ENCODE measurements at places on chromosomes 5 and 9.

GRCh38 chr9:26321935-26322334, 570.7 kb downstream of the CAAP1 start:
- DNase-seq, result no peak

GRCh38 chr9:38234479-38235170, 157.9 kb upstream of the ALDH1B1 start:
- DNase-seq, result no peak

DNA sequence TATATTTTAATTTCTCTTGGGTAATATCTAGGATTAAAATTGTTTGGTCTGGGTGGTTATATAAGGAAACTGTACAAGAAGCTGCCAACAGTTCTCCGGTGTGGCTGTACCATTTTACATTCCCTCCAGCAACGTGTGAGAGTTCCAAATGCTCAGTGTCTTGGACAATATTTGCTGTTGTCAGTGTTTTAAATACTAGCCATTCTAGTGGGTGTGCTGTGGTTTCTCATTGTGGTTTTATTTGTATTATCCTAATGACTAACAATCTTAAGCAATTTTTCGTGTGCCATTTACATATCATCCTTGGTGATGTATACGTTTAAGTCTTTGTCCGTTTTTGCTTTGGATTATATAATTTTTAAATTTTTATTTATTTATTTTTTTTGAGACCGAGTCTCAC, 34.0 kb downstream of the TNFSF15 start:
- DNase-seq, result no peak

GRCh38 chr5:148794275-148794674, 32.1 kb upstream of the ADRB2 start:
- no peak for DNase-seq

DNA sequence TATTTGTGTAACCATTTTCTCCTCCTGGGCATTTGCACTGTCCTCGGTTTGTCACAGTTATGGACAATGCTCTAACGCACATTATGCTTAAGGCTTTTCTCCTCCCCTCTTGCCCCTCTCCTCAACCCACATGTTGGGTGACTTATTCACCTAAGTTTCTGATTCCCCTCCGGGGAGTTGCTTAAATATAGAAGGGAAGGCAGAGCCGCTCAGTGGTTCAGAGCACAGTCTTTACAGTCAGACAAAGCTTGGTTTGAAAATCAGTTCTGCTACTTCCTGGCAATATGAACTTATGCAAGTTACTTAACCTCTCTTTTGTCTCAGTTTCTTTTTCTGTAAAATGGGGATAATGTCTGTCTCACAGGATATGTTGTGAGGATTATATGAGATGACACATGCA, 41.2 kb upstream of the SPRY4 start:
- DNase-seq, result no peak

DNA sequence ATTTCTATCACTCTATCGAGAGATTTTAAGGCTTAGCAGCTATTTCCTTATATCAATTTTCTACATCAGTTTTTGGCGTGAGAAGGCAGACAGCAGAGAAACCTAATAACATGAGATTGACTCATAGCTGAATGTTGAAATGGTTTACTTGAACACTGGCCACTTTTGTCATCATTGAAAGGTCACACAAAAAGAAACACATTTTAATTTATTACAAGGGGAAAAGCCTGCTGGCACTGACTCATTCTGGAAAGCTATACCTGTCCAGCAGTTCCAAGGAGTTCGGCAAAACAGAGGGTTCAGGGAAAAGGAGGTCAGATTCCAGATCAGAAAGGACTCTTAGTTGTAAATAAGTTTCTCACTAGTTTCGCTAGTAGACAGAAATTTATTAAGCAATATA, 566.4 kb downstream of the DNAH5 start:
- no peak for DNase-seq

DNA sequence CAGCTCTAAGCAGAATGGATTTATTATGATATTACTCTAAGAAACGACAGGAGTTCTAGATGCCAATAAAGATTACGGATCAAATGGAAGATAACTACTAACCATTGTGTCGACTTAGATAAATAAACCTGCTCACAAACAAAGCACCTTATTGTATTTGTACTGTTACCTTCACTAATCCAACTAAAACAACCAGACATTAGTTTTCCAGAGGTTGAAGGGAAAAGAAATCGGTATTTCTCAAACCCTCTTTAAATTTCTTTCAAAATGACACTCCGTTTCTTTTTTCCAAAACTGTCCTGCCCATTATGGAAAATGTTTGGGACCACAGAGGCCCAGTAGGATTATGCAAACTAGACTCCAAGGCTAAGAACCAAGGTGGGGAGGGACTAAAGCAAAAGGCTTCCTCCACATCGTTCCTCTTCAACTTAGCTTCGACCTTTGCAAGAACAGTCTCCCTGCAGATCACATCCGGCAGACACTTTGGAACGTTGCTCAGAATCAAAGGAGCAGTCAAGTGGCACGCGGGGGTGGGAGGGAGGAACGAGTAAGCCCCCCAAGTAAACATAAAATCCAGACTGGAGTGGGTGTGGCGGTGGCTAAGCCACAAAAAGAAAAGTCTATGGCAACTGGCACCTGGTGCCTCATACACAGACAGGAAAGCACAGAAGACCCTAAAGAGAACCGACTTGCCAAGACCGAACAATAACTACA, 2.7 kb downstream of the MLLT3 start:
- DNase-seq, result no peak

- peak; percentile 74 for DNase-seq
Observed at GRCh38 chr5:124649491-124650146, 96.8 kb downstream of the ZNF608 start.

- DNase-seq, result no peak
Observed at GRCh38 chr9:94057918-94058317, 26.3 kb upstream of the PTPDC1 start.

DNA sequence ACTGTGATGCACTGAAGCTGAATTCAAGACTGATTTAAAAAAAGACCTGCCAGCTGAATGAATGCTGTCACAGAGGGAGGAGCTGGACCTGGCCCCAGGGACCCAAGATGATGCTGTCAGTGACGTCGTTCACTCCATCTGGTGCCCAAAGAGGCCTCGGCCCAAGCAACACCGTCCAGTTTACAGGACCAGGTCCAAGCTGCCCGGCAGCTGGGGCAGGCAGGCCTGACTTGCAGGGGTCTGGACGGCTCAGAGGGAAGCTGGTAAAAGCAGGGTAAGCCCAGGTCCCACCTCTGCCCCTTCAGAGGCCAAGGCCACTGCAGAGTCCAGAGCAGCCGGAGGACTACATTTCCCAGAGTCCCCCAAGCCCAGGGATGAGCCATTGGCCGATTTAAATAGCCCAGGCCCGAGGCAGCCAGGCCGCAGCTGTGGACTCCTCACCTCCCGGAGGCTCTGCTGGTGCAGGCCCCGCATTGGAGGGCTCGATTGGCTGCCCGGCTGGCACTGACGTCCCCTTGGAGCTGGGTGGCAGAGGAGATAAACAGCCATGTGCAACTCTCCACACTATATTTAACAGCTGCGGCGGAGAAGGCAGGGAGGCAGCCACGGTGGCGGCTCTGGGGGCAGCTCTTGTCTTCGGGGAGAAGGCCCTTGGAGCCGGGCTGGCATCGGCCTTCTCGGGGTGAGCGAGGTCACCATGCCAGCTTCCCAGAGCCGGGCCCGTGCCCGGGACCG, at the start of gene PLPP7:
Gene PLPP7, plus strand, starts transcription at position 423 of the 735 bp plus-strand sequence. Its CDS starts 275 bp downstream, at position 698.
- no peak for DNase-seq

GRCh38 chr9:124046189-124046588, 34.6 kb downstream of the LHX2 start:
- no peak for DNase-seq

- no peak for DNase-seq
Observed at GRCh38 chr5:116527582-116527981, 47.0 kb downstream of the SEMA6A start.

- DNase-seq, result no peak
Observed at GRCh38 chr9:114230068-114230467, 74.7 kb downstream of the COL27A1 start.

GRCh38 chr9:6829027-6829426, 71.3 kb downstream of the KDM4C start:
- DNase-seq, result no peak

- no peak for DNase-seq
Observed at GRCh38 chr5:174183701-174184100, 138.2 kb downstream of the NSG2 start.

DNA sequence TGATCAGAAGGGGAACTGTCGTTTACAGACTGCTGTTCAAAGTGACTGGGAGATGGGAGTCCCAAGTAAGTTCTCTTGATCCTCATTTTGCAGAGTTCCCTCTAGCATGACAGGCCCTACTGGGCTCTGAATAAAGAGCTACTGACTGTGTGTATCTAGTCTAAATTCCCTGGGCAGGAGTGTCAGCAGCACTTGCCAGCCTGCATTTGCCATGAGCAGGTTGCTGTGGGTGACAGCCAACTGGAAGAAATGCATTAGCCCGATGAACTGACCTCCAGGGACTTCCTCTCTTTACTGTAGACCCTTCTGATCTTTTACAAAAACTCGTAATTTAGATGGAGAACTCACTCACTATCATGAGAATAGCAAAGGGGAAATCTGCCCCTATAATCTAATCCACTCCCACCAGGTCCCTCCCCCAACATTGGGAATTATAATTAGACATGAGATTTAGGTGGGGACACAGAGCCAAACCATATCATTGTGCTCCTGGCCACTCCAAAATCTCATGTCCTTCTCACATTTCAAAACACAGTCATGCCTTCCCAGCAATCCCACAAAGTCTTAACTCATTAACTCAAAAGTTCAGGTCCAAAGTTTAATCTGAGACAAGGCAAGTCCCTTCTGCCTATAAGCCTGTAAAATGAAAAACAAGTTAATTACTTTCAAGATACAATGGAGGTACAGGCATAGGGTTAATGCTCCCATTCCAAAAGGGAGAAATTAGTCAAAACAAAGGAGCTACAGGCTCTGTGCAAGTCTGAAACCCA, 78.9 kb upstream of the CXCL14 start:
- DNase-seq, result no peak

DNA sequence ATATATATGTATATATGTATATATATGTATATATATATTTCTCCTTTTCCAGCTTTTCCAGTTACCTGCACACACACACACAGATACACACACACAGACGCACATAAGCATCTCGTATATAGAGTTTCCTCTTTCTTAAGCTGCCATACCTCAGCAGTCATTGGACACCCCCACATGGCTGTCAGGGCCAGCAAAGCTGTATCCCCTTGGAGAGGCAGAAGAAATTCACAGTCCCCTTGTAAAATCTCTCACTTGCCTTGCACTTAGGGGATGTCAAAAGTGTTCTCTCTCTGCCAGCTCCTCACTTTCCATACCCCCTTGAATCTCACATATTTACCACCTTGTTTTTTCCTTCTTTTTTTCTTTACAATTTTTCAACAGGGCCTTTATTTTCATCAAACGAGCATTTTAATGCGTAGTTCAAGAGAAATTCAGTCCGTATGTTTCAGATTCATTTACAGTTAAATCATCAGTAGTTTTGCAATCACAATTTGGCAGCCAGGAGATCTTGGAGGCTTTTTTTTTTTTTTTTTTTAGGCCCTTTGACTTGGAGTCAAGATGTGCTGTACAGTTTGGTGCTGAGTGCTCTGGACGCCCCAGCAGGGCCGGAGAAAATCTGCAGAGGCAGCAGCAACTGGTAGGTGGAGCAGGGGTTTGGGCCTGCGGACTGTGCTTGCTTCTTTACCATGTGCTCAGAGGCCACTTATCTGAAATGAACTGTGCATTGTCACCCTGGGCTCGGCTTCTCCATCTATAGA, 244.9 kb upstream of the KLF4 start:
- no peak for DNase-seq

- peak; percentile 32 for DNase-seq
Observed at GRCh38 chr9:124477648-124478285, 27.5 kb downstream of the ADGRD2 start.

DNA sequence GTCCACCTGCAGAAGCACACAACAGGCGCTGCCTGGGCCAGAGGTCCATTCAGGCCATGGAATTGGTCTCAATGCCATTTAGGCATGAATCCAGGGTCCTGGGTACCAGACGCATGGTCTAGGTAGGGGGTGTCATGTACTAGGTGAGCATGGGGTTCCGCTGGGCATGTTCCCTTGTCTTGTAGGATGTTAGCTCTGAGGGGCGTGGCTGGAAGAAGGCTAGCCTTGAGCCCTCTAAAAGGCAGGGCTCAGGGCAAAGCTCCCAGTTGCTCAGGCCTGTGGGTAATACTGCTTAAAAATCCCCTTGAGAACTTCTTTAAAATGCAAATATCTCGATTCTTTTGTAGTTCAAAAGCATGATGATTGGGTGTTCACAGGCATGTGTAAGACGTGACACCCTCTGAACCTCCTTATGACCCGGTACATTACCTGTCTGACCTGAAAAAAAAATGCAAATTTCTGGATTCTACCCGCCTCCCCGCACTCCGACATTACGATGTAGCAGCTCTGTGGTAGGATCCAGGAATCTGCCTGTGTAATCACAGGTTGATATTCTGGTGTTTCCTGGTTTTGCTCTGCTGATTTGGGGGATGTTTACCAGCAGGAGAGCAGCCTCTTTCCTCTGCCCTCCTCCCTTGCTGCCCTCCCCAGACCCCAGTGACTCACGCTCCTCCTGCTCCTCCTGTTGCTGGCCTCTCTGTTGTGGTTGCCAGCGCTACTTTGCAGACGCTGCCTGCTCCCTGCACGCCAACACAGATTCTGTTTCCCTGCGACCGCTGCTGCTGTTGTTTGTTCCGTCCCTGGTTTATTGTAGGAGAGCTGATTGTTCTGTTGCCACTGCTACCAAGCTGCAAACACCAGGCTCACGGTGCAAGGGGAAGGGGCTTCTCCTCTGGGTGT, 5.7 kb downstream of the TMC1 start:
- no peak for DNase-seq

DNA sequence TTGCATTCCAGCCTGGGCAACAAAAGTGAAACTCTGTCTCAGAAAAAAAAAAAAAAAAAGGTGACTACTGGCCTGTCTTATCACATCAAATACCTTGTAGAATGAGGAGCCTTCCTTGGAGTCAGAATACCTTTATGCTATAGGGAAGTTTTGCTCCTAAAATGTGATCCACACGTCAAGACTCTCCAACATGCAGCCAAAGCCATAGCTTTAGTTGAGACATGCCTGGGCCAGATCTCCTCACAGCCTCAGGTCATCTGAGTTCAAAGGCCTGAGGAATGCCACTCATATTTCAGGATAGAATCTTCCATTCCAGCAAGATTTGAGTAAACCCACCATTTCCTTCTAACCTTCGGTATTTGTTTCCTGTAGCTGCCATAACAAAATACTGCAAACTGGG, 13.7 kb upstream of the SOWAHA start:
- no peak for DNase-seq

DNA sequence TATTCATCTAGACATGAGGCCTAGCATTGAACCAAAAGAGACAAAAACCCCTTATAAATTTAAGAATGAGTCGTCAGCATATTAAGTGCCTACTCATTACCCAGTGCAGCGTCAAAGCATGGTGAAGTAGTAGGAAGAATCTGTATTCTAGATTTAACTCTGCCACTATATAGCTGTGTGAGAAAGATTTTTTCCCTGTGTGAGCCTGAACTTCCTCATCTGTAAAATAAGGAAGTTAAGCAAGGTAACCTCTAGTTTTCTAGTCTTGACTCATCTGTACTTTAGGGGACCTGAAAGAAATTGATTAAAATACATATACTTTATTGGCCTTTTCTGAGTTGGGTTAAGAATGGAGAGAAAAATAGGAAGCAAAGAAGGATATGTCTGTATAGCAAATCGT, 82.1 kb upstream of the RUSC2 start:
- no peak for DNase-seq

GRCh38 chr5:140420226-140420570, 18.6 kb downstream of the ANKHD1 start:
- no peak for DNase-seq
